ENCODE measurements at places on chromosomes 11 and 22.

GRCh38 chr22:46379066-46379930 lies 43.8 kb downstream of the TRMU start:
- no peak for DNase-seq

DNA sequence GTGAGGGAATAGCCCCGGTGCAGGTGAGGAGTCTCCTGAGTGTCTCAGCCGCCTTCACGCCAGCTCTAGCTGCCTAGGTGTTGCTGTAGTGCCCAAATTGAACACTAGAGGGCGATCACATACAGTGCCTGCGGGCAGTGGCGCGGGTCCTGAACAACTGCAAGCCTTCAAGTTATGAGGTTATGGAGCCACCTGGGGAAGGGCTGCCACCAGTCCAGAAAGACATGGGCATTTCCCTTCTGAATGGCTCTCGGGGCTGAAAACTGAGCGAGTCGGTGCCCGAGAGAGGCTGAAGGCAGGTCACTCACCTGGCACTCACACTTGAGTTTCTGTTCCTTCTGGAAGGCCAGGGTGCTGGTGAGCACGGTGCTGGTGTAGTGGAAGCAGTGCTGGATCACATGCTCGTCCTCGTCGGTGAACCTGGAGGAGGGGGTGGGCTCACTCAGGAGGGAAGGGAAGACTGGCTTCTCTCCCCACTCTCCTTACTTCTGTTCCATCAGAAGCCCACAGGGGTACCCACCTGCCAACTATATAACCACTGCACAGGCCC lies 88.4 kb downstream of the PDE2A start:
- DNase-seq: no peak

DNA sequence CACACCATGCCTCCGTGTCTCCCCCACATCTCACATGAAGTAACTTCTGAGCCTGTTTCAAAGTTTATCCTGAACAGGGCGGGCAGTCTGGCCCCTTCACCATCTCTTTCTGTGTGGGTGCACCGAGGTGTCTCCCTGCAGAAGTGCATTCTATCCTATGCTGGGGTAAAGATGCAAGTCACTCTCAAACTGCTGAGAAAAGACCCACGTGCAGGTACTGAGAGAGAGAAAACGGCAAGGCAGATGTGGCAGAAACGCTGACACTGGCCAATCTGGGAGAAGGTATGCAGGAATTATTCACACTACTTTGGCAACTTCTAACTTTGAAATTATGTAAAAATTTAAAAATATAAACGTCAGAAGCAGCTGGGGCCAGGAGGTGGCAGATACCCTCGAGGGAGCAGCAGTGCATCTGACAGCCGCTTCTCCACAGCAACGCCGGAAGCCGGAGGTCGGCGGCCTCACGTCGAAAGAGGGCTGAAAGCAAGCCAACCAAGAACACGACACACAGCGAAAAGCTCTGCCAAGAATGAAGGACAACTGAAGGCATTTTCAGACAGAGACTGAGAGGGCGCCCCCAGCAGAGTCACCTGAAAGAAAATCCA lies 34.2 kb upstream of the MOB2 start:
- DNase-seq: no peak

GRCh38 chr11:117849781-117850414 lies 25.4 kb upstream of the FXYD2 start:
- DNase-seq: no peak

DNA sequence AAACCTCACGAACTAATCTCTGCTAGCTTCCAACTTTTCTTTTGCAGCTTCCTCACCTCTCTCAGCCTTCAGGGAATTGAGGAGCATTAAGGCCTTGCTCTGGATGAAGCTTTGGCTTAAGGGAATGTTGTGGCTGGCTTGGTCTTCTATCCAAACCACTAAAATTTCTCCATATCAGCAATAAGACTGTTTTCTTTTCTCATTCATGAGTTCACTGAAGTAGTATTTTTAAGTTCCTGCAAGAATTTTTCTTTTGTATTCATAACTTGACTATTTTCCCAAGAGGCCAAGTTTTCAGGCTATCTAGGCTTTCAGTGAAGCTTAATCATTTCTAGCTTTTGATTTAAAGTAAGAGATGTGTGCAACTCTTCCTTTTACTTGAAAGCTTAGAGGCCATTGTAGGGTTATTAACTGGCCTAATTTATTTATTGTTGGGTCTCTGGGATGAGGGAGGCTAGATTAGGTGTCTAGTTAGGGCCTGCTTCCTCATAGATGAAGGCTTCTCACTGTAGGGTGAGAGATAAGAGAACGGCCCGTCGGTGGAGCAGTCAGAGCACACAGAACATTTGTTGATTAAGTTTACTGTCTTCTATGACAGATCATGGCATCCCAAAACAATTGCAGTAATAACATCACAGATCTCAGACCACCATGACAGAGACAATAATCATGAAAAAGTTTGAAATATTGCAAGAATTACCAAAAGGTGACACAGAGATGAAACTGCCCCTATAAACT lies 33.2 kb downstream of the CSF2RB start:
- DNase-seq: no peak

DNA sequence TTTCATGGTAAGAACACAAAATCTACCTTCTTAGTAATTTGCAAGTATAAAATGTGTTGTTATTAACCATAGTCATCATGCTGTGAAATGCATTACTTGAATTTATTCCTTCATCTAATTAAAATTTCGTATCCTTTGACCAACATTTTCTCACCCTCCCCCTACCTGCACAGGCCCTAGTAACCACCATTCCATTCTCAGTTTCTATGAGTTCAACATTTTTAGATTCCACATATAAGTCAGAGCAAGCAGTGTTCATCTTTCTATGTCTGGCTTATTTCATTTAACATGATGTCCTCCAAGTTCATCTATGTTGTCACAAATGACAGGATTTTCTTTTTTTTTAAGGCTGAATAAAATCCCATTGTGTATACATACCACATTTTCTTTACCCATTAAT lies 43.5 kb upstream of the CCDC179 start:
- no peak for DNase-seq

DNA sequence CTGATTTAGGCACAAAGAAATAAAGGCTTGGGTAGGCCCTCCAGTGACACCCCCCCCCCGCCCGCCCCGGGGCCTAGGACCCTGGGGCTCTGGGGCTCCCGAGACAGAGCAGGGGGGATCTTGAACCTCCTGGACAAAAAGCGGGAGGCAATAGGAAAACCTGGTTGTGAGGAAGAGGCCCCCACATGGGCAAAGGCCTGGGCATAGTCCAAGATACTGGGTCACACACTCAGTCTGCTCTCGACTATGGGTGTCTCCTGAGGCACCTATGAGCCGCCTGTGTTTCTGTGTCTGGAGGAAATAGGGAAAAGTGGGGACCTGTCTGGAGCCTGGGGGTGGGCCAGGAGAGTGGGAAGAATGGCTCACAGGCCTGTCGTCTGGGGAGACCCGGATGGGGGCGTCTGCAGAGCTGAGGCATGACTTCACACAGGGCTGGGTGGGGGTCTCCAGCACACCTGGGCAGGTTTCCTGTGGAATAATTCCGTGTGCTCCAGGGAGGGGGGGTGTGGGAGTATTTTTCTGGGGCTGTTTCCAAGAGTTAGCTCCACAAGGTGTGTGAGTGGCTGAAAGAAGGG lies 2.4 kb upstream of the MN1 start:
- DNase-seq: no peak

DNA sequence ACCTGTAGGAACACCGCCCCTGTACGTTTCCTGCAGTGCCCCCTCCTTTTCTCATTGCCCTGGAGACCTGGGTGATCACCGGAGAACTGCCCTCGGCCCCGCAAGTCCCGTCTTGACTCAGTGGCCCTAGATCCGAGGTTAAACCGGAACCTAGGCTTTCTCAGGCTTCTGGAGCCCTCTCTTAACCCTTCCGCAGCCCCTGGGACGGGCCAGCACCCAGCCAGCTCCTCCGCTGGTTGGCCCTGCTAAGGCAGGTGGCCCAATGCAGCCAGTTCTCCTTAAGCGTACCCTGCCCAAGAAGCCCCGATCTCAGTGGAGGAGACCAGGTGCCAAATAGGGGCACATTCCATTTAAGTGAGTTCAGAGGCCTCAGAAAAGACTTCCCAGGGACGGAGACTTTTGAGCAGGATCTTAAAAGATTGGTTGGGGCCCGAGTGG lies 776 bp downstream of the NLRX1 start:
- no peak for DNase-seq

- no peak for DNase-seq
Measured at GRCh38 chr22:33666279-33666960, 253.9 kb downstream of the LARGE1 start.

DNA sequence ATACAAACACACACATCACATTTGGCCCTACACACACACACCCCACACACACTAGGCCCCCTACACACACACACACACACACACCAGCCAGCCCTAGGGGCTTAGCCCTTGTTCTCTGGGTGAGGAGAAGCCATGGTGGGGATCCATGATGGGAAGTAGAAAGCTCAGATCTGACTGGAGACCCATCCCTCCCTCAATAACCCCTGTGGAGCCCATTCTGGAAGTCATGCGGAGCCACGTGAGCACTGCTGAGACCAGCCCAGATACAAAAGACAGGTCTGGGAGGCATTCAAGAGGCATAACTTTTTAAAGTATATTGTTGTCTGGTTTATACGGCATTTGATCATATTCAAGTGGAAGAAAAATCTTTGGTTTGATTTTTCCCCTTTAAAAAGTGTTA lies 448.5 kb downstream of the SOX6 start:
- DNase-seq: no peak

DNA sequence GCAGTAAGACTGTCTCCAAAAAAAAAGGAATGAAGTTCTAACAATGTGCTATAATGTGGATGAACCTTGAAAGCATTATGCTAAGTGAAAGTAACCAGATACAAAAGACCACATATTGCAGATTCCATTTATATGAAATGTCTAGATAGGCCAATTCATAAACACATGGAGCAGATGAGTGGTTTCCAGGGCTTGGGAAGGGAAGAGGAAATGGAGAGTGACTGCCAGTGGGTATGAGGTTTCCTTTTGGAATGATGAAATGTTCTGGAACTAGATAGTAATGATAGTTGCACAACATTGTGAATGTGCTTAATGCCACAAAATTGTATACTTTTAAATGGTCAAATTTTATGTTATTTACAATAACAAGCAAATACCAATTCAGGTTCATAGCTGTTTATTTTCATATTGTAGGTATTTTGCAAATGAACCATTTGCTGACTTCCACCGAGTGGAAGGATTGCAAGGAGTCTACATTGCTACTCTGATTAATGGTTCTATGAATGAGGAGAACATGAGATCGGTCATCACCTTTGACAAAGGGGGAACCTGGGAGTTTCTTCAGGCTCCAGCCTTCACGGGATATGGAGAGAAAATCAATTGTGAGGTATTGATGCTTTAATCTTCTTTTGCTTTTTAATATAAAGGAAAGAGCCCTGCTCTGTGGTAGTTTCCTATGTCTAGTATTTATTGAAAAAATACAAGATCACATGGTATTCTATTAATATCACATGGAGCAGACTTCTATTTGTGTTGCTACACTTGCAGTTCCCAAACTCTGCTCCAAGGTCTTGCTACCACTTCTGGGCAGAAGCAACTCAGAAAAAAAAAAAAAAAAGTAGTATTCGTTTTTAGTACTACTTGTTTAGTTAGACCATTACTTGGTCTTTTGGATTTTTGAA lies 67.7 kb upstream of the SORL1-AS1 start:
- DNase-seq: peak; percentile 92

DNA sequence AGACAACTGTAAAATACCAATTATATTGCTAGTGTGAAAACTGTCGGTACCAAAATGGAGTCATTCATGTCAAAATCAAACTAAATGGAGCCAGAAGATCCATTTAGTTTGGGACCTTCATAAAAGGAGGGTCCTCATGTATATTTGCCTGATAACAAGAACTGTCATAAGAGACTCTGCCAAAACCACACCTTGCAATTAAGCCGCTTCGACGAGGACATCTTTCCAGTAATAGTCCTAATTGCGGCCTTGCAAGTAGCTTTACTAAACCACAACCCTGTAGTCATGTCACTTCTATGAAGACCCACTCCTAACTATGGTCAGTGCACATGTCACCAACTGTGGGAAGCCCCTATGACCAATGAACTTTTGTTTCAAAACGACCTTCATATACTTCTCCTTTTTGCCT lies 9.4 kb downstream of the UBQLN3 start:
- DNase-seq: no peak

- no peak for DNase-seq
Measured at GRCh38 chr22:22513619-22514018, 5.1 kb upstream of the ZNF280B start.

DNA sequence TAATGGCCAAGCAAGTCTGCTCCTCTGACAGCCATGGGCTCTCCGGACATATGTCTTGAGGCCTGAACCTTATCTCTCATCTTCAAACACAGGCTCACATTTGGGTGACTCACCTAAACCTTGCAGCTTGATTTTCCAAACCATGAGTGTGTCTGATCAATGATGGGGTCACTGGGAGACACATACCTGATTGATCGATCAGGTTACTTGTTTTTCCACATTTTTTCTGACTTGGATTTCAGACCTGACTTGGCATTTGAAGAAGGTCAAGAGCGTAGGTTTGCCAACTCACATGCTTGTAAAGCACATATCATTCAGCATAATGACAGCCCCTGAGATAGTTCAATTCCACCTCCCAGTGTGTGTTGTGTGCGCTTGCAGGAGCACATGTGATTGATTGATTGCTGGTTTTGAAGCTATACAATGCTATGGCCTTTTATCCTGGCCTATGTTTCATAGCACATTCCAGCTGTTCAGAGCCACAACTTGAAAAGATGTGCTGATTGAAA lies 116.7 kb upstream of the KIRREL3 start:
- DNase-seq: no peak

GRCh38 chr11:10606536-10607208 lies 38.2 kb upstream of the LYVE1 start:
- DNase-seq: no peak

- no peak for DNase-seq
Measured at GRCh38 chr11:113278925-113279324, 35.5 kb upstream of the TTC12 start.

DNA sequence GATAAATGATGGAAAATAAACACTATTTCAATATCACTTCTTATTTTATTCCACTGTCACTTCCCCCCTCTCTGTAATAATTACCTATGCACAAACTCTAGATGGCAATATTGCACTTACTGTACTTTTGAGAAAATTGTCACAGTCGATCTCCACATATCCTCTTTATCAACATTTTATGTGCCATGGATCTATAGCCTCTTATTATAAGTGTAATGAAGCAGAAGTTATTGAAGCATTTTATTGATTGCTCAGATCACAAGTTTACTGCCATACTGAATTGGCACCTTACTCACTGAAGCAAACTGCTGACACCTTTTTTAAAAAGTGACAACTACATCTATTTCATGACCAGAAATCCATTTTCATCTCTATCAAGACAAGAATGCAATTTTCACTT lies 133.4 kb downstream of the DCDC1 start:
- DNase-seq: no peak

DNA sequence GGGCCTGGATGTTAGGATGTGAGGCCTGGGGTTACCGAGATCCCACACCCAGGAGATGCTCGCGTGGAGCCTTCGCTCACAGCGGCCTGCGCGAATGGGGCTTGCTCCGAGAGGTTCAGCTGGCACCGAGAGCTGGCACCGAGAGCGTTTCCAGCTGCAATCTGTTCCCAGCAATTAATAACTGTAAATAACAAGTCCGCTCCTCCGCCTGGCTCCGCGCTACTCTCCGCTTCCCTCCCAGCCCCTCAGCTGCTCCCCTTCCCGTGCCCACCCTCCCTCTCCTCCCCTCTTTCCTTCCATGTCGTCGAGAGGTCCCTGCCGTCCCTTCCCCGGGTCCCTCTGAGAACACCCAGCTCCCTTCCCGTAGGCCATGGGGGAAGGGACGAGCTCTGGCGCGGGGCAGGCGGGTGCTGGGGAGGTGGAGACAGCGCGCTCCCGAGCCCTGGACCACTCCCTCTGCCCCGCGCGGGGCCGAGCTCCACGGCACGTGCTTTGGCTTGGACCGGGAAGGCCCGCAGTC lies 110.8 kb downstream of the WNT7B start:
- no peak for DNase-seq
